ENCODE measurements at places on chromosomes 5 and 9.

- DNase-seq = no peak
These were observed 49.2 kb upstream of the SLC44A1 start for GRCh38 chr9:105195259-105195658.

DNA sequence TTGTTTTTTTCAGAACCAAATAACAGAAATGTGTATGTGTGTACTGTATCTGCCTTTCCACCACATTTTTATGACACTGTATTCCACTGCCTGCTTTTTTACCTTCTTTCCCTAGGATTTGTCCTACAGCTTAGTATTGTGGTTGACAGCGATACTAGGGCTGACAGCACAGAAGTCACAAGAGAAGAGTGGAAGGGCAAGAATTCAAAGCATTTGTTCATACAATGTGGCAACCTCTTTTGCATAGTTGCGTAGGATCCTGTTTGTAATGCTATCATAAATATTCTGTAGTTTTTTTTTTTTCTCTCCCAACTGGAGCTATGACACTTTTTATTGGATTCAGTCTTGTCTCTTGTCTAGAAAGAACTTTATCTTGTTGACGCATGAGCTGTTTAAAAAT, 5.6 kb upstream of the BNIP1 start:
- no peak for DNase-seq

DNA sequence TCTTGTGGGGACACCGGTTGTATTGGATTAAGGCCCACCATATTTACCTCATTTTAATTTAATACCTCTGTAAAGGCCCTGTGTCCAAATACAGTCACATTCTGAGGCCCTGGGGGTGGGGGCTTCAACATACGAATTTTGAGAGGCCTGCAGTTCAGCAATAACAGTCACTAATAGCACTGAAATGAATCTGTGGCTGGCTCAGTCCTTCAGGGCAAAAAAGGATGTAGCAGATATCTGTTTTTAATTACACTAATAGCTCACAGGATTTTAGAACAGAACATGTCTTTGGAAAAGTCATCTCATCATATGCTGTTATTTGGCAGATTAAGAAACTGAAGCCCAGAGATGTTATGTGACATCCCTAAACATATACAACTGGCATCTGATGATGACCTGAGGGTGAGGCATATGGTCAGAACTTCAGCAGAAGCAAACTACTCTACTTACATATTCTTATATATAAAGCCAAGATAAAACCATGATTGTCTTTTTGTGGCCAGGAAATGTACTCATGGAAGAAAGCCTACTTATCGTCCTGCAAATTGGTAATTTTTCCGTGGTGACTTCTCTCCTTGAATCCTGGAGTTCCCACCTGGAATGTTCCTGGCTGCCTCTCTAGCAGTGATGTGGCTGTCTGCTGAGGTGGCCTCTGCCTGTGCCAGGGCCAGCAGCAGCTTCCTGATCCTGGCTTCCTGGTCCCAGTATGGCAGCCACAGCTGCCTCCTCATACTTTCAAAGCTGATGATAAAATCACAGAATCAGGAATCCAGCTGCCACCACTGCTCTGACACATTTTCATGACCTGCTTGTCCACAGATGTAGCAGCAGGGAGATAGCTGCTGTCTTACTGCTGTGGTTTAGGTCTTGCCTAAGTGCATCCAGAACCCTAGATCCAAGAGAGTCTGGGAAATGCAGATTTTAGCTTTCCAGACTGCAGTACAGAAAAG, 72.1 kb upstream of the ANKRD55 start:
- no peak for DNase-seq

GRCh38 chr9:34049630-34050384, 1.1 kb upstream of the UBAP2 start:
- no peak for DNase-seq

DNA sequence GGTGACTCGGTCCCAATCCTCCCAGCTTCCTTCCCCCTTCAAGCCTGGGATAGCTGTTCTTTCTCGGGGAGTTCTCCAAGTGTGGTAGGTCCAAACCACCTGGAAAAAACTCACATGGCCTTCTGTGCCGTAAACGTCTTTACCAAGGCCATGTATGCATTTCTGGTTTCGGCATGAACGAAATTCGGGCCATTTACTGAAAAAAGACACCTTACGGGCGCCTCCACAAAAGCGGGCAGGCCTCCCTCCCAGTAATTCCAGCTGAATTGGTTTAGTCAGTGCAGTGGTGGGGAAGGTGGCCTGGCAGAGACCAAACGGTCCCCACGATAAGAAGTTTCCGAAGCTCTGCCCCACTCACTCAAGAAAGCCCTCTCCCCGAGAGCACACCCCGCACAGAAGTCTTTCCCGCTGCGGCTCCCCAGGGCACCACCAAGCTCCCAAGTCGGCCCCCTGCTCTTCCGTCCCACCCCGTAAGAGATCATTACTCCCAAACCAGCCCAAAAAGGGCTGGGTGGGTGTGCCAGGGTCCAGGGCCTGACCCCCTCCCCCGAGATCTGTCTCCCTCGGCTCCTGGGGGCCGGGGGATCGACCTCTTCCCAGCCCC, 86.3 kb upstream of the MELK start:
- no peak for DNase-seq

GRCh38 chr9:38181232-38181631, 112.2 kb upstream of the SHB start:
- no peak for DNase-seq

- DNase-seq = no peak
These were observed 26.9 kb downstream of the CSNK1G3 start for GRCh38 chr5:123538670-123539459.

DNA sequence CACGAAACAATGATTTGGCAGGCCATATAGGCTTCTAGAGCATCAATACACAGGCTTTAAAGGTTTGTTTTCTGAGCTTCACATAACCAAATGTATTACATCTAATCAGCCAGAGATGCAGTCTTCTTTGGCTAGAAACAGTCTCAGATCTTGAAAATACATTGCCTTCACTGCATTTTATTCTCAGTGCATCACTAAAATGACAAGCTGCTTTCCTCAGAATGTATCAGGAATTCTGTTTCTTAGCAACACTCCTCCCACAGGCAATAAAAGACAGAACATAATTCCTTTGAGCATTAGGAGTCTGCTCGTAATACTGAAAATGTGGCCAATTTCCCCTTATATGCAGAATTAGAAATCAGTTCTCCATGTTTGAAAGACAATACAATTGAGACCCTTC, 36.9 kb downstream of the FEM1C start:
- DNase-seq = peak; percentile 76

DNA sequence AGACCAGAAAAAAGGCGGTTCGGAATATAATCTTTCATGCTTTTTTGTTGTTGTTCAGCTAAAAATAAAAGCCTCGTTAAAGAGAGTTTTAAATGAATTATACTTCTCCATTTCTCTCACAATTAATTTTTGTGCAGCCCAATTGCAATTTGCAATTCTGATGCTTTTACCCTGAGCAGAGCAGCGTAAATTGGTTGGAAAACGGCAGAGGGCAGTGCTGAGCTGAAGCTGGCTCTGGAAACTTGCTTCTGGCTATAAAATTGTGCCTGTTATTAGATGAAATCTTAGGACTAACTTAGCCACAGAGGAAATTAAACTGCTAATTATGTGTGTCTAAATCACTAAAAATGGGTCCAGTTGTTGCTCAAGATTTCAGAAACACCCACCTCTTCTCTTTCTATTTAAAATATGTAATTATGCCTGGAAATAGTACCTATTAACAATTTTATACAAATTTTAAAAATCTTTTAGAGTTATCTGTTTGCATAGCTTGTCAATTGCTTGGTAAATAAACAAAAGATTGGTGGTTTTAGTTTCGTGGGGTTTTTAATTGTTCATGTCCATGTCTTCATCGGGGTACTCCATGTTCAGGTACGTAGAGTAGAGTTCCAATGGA, 441.8 kb upstream of the TLE4 start:
- peak; percentile 73 for DNase-seq

GRCh38 chr9:71819115-71819739, 50.9 kb upstream of the CEMIP2 start:
- DNase-seq = no peak

GRCh38 chr5:158861366-158861765, 238.3 kb downstream of the EBF1 start:
- no peak for DNase-seq

- DNase-seq = no peak
These were observed 45.2 kb upstream of the ALDH1B1 start for GRCh38 chr9:38347271-38347671.

- DNase-seq = no peak
These were observed 201.3 kb downstream of the MCTP1 start for GRCh38 chr5:95083606-95084005.

DNA sequence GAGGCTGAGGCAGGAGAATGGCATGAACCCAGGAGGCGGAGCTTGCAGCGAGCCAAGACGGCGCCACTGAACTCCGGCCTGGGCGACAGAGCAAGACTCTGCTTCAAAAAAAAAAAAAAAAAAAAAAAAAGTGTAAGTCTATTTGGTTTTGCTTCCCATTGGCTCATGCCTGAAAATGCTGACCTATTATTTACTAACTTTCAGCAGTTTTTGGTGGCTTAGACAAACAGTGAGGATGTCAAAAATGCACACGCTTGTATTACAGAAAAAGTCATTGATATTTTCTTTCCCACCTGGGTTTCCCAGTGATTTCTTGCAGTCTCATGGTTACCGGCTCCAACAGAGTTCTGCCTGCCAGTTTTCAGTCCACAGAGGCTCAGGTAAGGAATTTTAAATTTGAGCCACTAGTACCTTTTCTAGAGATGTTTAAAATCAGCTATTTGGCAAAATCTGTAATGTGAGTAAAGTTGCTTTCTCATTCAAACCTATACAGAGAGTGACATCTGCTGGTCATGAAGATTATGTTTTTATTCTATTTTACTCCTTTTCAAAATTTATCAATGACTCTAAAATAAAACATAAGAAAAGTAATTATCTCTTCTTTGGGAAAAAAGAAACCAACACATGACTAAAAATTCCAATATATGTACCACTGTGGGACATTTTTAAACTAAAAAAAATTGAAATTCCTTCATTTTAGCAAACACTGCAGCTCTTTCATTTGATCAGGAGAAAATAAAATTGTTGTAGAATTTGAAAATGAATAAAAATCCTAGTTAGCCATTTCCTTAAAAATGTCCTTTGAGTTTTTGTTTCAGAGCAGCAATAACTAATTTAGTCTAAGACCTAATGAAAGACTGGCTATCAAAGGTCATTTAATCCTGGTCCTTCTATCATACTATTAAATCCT, 8.8 kb downstream of the FAM200C start:
- DNase-seq = no peak

GRCh38 chr9:136245219-136246150, at the start of gene QSOX2:
Gene QSOX2 (minus strand): TSS chr9:136245812. CDS start chr9:136245803, 9 bp downstream.
- peak; percentile 79 for DNase-seq

- DNase-seq = no peak
These were observed 73.3 kb downstream of the TLE4 start for GRCh38 chr9:79645110-79645509.

DNA sequence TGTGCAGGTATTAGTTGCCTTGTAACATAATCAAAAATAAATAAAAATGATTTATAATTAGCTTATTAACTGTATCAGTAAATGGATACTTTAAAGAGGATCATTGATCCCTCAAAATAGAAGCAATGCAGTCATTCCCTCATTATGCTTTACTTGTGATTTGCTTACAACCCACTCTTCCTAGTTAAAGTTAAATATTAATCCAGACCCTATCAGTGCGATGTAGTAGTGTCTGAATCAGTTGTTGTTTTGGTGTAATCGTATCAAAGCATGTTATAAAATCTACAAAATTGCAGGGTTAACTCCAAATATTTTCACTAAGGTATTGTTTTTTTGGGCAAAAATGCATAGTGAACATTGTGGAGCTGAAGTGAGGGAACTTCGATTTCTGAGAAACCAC, 17.6 kb downstream of the TENT4A start:
- no peak for DNase-seq

DNA sequence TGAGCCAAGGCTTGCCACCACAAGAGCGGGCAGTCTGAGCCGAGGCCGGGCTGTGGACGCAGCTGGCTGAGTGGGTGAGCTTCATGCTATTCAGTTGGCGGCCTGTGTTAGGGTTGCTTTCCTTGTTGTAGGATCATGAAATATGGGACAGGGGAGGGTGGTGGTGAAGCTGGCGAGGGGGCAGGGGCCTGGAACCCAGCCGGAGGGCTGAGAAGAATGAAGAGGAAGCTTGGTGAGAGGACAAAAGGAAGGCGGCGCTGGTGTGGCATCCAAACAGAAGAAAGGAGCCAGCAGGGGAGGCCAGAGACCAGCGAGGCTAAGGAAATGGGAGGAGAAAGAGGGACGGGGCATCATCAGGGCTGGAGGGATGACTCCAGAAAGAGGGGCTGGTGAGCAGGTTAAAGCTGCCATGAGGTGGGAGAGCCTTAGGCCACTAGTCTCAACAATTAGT, 18.3 kb downstream of the RALGPS1 start:
- DNase-seq = no peak

DNA sequence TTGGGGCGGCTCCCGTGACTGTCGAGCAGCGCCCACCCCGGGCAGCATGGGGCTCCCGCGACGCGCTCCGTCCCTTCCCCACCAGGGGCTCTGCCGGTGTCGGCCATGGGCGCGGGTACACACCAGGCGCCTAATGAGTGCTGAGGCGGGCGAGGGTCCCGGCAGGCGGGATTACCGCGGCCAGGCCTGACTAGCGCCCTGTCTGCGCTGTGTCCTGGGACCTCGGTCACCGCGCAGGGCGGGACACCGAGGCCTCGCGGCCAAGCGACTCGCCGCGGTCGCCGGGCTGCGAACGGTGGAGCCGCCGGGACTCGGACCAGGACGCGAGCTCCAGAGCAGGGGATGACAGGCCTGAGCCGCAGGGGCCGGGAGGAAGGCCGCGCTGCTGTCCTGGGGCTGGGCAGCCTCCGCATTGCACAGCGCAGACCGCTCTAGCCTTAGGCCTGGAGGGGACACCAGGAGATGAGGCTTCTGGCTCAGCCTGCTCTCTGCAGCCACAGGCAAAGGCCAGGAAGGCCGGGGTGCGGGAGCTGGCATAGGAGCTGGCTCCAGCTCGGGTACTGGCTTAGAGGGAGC, 14.1 kb downstream of the LCN10 start:
- DNase-seq = no peak

DNA sequence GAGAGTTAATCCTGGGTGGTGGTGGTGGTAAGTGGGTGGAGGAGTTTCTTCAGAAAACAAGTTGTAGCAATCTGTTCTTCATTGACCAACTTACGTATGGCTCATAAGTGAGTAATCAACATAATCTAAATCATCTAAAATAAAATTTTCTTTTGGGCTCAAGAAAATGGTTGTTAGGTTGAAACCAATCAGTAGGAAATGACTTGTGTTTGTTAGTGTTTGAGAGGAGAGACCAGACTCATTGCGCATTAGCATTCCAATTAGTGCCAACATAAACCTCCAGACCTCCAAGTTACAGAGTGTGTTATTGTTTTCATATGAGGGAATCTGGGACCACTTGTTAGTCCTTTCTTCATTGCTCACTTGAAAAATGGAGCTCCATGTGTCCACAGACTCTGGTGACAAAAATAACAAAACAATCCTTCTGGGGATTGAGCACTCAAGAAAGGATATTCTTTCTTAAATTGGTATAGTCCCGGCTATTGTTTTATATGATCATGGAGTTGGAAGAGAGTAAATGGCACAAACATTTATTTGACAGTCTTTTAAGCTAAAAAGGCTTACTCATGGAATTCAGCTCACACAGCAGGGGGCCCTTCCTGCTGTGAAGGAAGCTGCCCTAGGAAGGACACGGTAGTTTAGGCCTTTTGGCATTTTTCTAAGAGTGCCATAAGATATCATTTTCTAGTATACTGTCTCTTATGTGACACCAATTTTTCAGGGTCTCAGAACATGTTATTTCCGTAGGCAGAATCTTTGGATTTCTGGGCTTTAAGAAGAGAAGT, 441.1 kb downstream of the EBF1 start:
- DNase-seq = no peak

GRCh38 chr5:154791535-154791934, 36.4 kb downstream of the LARP1 start:
- no peak for DNase-seq

Data from muscle of arm (tissue), 14 donors.